ENCODE measurements at places on chromosomes 4 and X. TPM values are rescaled to one million over a fixed set of nuclear protein-coding genes. Genes with fewer than 3 reads are reported as not detected.

DNA sequence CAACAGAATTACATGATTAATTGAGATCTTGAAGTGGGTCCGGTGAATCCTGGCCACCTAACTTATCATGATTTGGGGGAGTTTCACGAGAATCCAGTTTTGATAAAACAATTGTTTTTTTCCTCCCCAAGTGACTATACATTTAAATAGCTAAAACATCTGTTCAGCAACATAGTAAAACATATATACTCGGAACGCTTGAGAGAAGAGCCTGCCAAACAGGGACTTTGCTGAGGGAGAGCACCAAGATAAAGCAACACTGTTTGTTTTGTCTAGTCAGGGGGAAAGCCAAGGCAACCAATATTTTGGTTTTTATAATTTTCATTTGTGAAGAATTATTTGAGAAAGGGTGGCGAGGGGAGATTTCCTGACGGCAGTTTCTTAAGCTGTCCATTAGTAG is 381 bp downstream of the PHEX start:
- H3K4me1 ChIP-seq, result no peaks in the 10 kb centered on the region
- no peaks in the 10 kb centered on the region for H3K36me3 ChIP-seq
- no peak overlapping the region for H3K4me3 ChIP-seq
- H3K27ac ChIP-seq, result no peak overlapping the region

GRCh38 chr4:53558065-53558801 is 33.1 kb downstream of the LNX1 start:
- no peak for DNase-seq
- no peak overlapping the region for H3K4me3 ChIP-seq
- H3K27ac ChIP-seq, result no peak overlapping the region
- no peaks in the 10 kb centered on the region for H3K27me3 ChIP-seq

- no peak for DNase-seq
- H3K36me3 ChIP-seq, result no peaks in the 10 kb centered on the region
- H3K27ac ChIP-seq, result no peak overlapping the region
- H3K4me1 ChIP-seq, result no peaks in the 10 kb centered on the region
Observed at GRCh38 chrX:106247162-106247561, 79.1 kb downstream of the PWWP3B start.

DNA sequence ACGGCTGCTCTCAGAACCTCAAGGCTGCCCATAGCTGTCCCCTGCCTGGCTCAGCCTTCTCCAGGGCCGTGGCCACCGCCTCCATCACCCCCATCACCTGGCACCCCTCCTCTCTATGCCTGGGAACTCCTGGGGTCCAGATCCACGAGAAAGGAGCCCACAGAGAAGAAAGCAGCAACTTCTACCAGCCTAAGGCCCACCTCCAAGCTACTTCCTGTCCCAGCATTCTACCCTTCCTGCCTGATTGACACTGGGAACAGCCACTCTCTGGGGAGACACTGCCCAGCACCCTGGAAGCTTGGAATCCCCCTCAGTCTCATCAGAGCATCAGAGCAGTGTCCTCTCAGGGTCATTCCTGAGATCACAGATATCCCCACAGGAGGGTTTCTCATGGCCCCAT is 36.9 kb upstream of the PROM1 start:
- H3K4me1 ChIP-seq, result no peaks in the 10 kb centered on the region
- H3K27me3 ChIP-seq, result no peaks in the 10 kb centered on the region
- DNase-seq, result no peak

GRCh38 chr4:20995015-20995414 is 294.8 kb downstream of the PACRGL start:
- H3K36me3 ChIP-seq, result no peaks in the 10 kb centered on the region
- H3K4me1 ChIP-seq, result no peaks in the 10 kb centered on the region
- DNase-seq, result no peak
- no peak overlapping the region for H3K4me3 ChIP-seq
- H3K27me3 ChIP-seq, result no peaks in the 10 kb centered on the region

- H3K27ac ChIP-seq, result no peak overlapping the region
- no peaks in the 10 kb centered on the region for H3K27me3 ChIP-seq
- H3K36me3 ChIP-seq, result no peaks in the 10 kb centered on the region
- no peaks in the 10 kb centered on the region for H3K4me1 ChIP-seq
- no peak for DNase-seq
Observed at GRCh38 chrX:110698696-110699095, 96.9 kb downstream of the CHRDL1 start.

DNA sequence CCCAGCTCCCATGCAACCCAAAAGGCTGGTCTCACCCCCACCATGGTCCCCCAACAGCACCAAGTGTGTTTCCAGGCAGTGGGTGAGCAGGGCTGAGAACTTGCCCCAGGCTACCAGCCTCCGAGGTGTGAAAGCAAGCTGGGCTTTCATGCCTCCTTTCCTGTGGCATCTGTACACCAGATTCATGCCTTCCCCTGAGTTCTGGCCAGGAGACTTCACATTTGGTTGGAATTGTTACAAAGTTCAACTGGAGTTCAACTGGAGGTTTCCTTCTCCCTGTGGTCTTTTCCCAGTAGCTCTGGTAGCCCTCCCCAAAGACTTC is 77.6 kb upstream of the RAB40AL start:
- H3K36me3 ChIP-seq, result no peaks in the 10 kb centered on the region
- no peak for DNase-seq
- no peak overlapping the region for H3K4me3 ChIP-seq
- no peaks in the 10 kb centered on the region for H3K4me1 ChIP-seq
- no peak overlapping the region for H3K27ac ChIP-seq
- H3K27me3 ChIP-seq, result peaks cover 5% of the 10 kb centered on the region

DNA sequence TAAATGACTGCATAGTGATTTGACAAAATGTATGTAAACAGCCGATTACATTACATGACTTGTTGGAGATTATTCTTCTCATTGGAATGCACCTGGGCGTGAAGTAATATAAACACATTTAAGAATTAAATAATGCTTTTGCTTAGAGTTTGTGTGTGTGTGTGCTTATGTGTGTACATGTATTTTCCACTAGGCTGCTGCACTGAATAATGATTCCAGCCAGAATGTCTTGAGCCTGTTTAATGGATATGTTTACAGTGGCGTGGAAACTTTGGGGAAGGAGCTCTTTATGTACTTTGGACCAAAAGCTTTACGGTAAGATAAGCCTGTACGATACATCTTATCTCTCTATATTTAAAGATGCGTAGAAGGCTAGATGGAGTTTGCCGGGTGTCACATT is 12.6 kb downstream of the NEIL3 start:
- no peaks in the 10 kb centered on the region for H3K27me3 ChIP-seq
- H3K4me1 ChIP-seq, result no peaks in the 10 kb centered on the region
- no peak overlapping the region for H3K27ac ChIP-seq
- no peak overlapping the region for H3K4me3 ChIP-seq

- no peak overlapping the region for H3K4me3 ChIP-seq
- no peaks in the 10 kb centered on the region for H3K4me1 ChIP-seq
- no peak overlapping the region for H3K27ac ChIP-seq
- no peaks in the 10 kb centered on the region for H3K27me3 ChIP-seq
- H3K36me3 ChIP-seq, result no peaks in the 10 kb centered on the region
- peak; percentile 70 for DNase-seq
Observed at GRCh38 chr4:113278324-113278934, 229.0 kb downstream of the ANK2 start.

- no peaks in the 10 kb centered on the region for H3K36me3 ChIP-seq
- no peaks in the 10 kb centered on the region for H3K4me1 ChIP-seq
- no peak overlapping the region for H3K27ac ChIP-seq
- peak overlapping the region; percentile 48 for H3K4me3 ChIP-seq
Observed at GRCh38 chrX:19372170-19372546, 28.4 kb downstream of the PDHA1 start.

GRCh38 chr4:60944060-60944459 is 256.1 kb upstream of the ADGRL3 start:
- H3K4me1 ChIP-seq, result no peaks in the 10 kb centered on the region
- H3K36me3 ChIP-seq, result no peaks in the 10 kb centered on the region
- H3K27me3 ChIP-seq, result no peaks in the 10 kb centered on the region

DNA sequence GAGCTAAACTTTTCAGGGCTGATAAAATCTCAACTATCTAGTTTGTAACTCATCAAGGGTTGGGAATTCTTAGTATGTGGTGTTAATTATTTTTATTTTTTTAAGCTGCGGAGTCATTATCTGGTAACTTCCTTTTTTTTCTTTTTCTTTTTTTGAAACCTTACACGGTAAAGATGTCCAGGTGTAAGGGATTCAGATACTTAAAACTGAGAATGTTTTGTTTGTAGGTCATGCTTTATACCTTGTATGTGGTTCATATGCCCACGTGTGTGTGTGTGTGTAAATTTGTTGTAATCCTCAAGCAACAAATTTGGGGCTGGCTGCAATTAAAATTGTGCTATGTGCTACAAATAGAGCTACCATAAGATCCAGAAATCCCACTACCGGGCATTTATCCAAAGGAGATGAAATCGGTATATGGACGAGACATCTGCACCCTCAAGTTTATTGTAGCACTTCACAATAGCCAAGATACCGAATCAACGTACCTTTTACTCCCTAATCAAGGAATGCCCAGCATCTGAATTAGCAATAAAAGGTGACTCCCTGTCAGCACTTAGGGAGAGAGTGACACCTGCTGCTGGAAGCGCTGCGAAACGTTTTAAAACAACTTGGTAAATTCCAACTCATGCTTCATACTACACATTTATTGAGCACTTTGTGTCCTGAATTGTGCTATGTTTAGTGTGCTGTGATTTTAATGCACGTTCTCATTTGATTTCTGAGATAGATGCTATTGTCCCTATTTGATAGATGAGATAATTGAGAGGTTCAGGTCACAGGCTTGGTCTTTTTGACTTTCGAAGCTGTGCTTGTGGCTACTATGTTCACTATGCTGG is 16.1 kb downstream of the MSMO1 start:
- H3K27ac ChIP-seq, result no peak overlapping the region
- no peaks in the 10 kb centered on the region for H3K4me1 ChIP-seq
- no peaks in the 10 kb centered on the region for H3K27me3 ChIP-seq
- H3K4me3 ChIP-seq, result no peak overlapping the region

ITGB1BP2 gene
- 20.1 TPM for total RNA-seq

ERVMER34-1 gene
- total RNA-seq, result not detected

Data from tibial nerve (tissue), 4 donors.